ENCODE measurements at places on chromosomes 5 and 9.
A peak's percentile ranks its signal among the peaks of the same experiment; 100 is the strongest.

- DNase-seq, result no peak
Observed at GRCh38 chr9:28888806-28889205, 1315.5 kb upstream of the C9orf72 start.

- no peak for DNase-seq
Observed at GRCh38 chr9:5466766-5467165, 16.4 kb downstream of the CD274 start.

GRCh38 chr5:171342362-171343111 lies 33.5 kb downstream of the TLX3 start:
- DNase-seq, result peak; percentile 32

- no peak for DNase-seq
Observed at GRCh38 chr5:148471379-148471778, 87.6 kb downstream of the FBXO38 start.

DNA sequence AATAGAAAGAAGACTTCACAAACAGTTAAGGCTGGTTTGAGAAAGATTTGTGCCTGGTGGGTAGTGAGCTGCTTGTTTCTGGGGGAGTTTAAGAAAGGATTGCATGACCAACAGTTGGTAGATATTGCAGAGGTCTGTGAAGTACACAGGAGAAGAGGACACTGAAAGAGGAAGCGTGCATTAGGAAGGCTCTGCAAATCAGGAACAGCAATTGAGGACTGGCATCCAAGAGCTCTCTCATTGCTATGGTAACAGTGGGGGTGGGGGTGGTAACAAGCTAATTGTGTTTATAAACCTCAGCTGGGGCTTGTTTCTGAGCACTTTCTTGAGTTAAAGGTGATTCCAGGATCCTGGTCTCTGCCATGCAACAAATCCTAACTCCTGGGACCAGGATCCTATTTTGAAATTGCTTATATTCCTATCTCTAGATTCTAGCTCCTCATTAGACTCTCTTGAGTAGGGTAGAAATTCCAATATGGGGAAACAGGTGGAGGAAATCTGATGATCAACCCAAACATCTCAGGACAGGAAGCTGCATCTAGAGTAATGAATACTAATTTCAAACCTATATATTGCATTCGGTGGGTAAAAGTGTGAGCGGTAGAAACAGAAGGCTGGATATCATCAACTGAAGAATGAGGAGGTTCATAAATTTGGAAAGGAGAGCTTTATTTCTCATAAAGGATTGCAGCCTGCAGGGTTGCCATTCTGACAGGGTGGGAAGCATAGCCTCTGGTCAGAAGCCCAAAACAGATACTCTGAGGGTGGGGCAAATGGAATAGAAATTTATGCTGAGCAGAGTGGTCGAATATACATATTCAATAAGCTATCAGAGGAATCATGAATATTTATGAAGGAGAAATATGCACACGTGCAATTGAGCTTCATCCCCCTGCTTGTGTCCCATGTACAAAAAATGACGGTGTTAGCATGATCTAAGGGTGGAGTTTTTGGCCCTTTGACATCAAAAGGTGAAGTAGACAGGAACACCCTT lies 79.4 kb downstream of the PTTG1 start:
- DNase-seq, result no peak

GRCh38 chr5:76290321-76290757 lies 112.7 kb upstream of the IQGAP2 start:
- DNase-seq, result no peak

DNA sequence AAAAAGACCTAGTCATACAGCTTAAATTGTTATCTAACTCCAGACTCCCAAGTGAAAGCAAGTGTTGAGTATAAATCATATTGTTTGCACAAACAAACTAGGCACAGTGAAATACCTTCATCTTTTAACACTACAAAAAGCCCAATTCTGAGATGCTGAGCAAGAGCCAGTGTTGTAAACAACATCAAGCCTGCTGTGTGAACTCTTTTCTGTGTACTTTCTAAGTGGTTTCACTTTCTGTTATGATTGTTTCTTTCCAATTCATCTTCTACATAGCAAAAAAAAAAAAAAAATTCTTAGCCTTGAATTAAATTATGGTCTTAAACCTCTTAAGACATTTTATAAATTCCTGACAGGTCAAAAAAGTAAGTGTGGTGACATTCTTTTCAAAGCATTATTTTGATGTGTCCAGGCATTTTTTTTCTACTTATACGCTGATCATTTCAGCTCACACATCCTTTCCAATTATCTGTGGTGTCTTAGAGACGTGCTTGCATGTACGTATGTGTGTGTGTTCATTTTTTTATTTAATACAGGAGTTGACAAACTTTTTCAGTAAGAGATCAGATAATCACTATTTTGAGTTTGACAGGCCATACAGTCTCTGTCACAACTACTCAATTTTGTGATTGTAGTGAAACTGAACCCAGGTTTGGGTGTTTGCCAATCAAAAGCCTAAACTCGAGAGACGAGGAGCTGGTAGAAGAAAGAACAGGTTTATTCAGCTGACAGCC lies 556.1 kb downstream of the CDH9 start:
- no peak for DNase-seq

DNA sequence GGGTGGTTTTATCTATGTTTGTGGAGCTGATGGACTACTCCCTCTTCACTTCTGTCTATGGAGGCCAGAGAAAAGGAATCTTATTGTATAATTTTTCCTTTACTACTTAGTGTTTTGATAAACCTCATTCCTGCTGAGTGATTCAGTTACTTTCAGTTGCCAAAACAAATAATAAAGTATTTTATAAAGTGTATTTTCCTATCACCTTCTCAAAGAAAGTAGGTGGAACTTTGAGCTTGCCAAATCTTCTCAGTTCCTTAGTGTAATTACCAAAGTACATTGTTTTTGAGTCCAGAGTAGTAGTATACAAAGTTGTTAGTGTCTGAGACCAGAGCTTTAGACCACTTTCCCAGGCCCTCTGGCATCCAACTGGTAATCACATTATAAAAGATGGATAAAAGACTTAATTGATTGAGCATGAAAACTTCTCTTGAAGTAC lies 13.5 kb downstream of the RABGAP1 start:
- no peak for DNase-seq

DNA sequence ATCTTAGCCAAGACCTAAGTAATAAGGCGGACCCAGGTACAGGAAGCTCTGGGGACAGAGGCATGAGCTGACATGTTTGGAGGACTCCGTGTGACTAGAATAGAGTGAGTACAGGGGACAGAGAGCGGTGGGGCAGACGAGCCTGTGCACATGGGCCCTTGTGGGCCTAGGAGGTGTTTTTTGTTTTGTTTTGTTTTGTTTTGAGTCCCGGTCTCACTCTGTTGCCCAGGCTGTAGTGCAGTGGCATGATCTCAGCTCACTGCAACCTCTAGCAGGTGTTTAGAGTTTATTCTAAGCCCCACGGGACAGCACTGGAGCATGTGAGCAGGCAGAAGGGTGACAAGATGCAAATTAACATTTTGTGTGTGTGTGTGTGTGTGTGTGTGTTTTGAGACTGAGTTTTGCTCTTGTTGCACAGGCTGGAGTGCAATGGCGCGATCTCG lies 3.1 kb upstream of the EEIG1 start:
- DNase-seq, result no peak

DNA sequence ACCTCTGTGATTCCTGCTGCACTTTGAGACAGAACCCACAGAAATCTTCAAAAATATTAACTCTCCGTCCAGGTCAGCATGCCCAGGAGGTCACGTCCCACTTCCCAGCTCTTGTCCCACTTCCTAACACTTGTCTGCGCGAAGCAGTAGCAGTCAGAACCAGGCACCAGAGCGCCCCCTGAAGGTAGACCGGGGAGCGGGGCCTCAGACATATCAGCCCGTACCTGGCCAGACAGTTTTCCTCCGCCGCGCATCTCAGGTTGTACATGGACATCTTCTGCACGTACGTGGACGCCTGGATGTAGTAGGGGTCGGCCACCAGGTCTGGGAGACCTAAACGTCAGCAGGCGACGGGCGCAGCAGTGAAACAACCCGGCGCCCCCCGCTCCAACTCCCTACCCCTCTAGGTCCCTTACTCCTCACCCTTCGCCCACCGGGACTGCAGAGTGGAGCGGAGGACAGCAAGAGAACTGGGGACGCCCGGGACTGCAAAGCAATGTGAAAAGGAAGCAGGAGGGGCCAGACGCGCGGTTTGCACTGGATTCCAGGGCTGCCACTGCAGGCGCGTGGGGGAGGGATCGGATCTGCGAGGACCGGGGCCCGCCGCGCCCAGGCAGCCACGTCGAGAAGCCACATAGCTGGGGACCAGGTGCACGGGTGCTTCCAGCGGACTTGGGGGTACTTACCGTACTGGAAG lies 1.2 kb downstream of the LOX start:
- DNase-seq, result no peak

DNA sequence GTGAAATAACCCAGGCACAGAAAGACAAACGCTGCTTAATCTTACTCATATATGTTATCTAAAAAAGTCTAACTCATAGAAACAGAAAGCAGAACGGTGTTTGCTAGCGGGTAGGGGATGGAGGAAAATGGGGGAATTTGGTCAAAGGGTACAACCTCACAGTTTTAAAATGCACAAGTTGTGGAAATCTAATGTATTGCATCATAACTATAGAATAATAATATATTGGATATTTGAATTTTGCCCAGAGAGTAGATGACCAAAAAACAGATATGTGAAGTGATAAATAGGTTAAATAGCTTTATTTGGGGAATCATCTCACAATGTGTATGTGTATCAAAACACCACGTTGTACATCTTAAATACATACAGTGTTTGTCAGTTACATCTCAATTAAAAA lies 22.3 kb upstream of the OSMR start:
- no peak for DNase-seq

- no peak for DNase-seq
Observed at GRCh38 chr5:141695627-141696215, 13.7 kb upstream of the ARAP3 start.

DNA sequence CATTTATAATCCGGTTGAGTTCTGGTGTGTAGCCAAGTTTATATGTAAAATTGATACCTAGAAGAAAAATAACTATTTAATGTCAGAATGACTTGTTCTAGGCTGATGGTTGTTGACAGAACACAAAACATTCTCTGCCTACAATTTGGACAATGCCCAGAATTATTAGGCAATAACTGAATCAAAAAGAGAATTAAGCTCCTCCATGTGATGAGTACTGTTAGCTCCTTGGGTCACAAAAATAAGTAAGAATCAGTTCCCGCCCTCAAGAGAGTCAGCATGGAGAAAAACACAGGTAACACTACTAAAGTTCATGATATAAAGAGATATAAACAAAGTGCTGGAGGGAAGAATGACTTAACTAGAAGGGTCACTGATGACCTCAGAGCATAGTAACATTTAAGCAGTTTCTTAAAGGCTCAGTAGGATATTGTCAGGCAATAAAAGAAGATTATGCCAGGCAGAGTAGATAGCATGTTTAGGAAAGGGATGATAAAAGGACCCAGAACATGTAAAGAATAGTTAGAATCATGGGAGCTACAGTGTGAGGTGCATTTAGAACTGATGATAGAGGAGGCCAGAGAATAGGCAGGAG lies 200.5 kb upstream of the ACTBL2 start:
- DNase-seq, result no peak

- DNase-seq, result no peak
Observed at GRCh38 chr5:178067755-178068154, 45.6 kb upstream of the N4BP3 start.

DNA sequence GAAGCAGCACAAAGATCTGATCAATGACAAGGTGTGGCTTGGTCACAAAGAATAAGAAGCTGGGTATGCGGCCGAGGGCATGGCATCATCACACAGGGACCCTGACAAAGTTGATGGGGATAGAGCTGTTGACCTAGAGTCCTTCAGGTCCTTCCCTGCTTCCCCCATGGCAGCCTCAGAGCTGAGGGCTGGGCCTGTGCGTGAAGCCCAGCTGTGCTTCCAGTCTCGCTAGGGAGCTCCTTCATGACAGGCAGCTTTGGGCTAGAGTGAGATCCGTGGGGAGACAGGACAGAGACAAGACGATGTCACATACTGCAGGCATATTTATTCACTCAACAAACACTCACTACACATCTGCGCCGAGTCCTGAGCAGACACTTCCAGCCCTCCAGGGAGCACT lies 56.4 kb upstream of the NEURL1B start:
- DNase-seq, result no peak

DNA sequence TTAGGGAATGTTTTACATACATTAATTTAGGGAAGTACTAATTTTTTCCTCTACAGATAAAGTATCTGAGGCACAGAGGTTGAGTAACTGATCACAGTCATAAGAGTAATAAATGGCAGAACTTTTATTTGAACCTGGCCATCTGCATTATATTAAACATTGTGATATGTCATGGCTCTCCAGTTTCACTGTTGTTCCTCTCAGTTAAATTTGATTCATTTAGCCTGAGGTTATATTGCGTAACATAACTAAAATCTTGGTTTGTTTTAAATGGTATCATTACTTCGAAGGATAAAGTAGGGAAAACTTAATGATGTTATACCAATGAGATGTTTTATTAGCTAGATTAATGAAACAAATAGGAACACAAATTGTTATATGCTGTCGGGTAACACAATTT lies 284.4 kb downstream of the KDM4C start:
- no peak for DNase-seq

GRCh38 chr9:116358251-116358650 lies 204.7 kb downstream of the PAPPA start:
- no peak for DNase-seq

DNA sequence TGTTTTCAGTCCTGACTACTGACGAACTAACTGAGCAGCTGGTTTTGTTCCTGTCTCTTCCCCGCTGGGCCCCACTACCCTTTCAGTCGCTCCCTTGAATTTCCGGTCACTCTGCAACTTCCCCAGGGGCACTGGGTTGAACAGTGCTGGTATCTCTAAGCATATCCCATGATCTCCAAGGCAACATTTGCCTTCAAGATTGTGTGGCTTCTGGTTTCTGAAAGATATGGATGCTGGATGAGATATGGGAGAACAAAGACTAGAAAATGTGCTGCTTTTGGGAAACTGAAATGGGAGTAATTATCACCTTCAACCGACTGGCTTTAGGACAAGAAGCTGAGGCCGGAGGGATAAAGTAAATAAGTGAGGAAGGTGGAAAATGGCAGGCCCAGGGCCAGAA lies 258.2 kb upstream of the PIK3R1 start:
- no peak for DNase-seq

DNA sequence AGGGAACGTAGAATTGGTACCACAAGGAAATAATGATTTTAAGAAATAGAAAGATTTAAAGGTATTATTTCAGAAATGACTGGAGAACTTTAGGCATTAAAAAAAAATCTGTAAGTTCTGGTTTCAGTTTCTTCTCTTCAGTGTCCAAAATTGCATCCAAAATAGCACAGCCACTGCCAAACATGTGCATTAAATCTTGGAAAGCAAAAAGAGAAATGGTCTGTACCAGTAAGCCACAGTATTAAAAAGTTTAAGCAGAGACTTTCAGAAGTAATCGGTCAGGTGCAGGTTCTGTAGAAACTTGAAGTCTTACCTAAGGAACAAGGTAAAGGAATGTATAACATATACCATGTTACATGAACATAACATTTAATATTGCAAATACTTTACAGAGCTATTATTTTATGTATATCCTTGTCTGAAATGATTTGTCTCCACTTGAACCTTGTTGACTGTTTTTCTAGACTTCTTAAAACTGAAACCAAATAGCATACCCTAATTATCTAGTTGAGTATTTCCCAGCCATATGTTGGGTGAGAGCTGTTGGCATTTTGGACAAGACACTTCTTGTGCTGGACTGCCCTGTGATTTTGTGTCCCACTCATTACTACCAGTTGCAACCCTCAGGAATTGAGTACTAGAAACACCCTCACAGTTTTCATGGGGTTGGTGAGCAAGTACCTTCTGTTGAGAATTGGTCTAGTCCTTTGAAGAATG lies 32.1 kb downstream of the NIPBL start:
- no peak for DNase-seq

Data from CD4-positive, alpha-beta T cell treated with Interleukin-15 for 4 hours (primary cell).